Regular cardiac myocyte (primary cell): ENCODE measurements at places on chromosomes 6 and 20. TPM values are rescaled to one million over a fixed set of nuclear protein-coding genes. Genes with fewer than 3 reads are reported as not detected.

TSPO2 gene
- total RNA-seq = not detected in 2 replicates

TMC2 gene
- not detected in 2 replicates for total RNA-seq

ZSCAN23 gene
- 1.9 and 3.9 TPM in 2 replicates for total RNA-seq

RHAG gene
- not detected in 2 replicates for total RNA-seq

OVOL2 gene
- total RNA-seq = not detected in 2 replicates

KHDC1L gene
- not detected in 2 replicates for total RNA-seq

HLA-DRB5 gene
- total RNA-seq = 0.28 TPM in 1 of 2 replicates, not detected in the other

WFDC12 gene
- total RNA-seq = 0.28 TPM in 1 of 2 replicates, not detected in the other

ULBP3 gene
- 7.3 and 16.7 TPM in 2 replicates for total RNA-seq

SSTR4 gene
- not detected in 2 replicates for total RNA-seq

GINS1 gene
- 3.1 and 29.3 TPM in 2 replicates for total RNA-seq

MAVS gene
- total RNA-seq = 11.3 and 19.4 TPM in 2 replicates

DACT2 gene
- total RNA-seq = 2.7 and 10.4 TPM in 2 replicates

VWA7 gene
- under 0.01 TPM in 1 of 2 replicates, not detected in the other for total RNA-seq

CLPSL1 gene
- not detected in 2 replicates for total RNA-seq

NCOA5 gene
- total RNA-seq = 4.5 and 15.7 TPM in 2 replicates

SLC17A1 gene
- not detected in 2 replicates for total RNA-seq

TTK gene
- total RNA-seq = 6.2 and 37.6 TPM in 2 replicates

C20orf96 gene
- total RNA-seq = 1.2 and 2.0 TPM in 2 replicates

POU3F2 gene
- total RNA-seq = not detected in 2 replicates

RAMACL gene
- total RNA-seq = 0.38 and 1.1 TPM in 2 replicates
